ENCODE measurements at places on chromosomes 6 and 20. TPM values are rescaled to one million over a fixed set of nuclear protein-coding genes. Genes with fewer than 3 reads are reported as not detected.

SLC35D3 gene
- total RNA-seq, result not detected

HLA-DPA1 gene
- total RNA-seq, result 35.7 TPM

TPD52L1 gene
- total RNA-seq, result not detected

PTPRK gene
- 2.8 TPM for total RNA-seq

EEF1E1 gene
- 26.0 TPM for total RNA-seq

MUCL3 gene
- not detected for total RNA-seq

F13A1 gene
- total RNA-seq, result 0.34 TPM

RBM24 gene
- not detected for total RNA-seq

WFDC12 gene
- total RNA-seq, result not detected

GINS1 gene
- 23.7 TPM for total RNA-seq

PDE7B gene
- total RNA-seq, result 0.42 TPM

Data from activated naive CD8-positive, alpha-beta T cell treated with anti-CD3 and anti-CD28 coated beads, Interleukin-2, amount 10 ng/mL, durations not matched to agents 7 days and 5 days (primary cell).